Non-pigmented ciliary epithelial cell (primary cell): ENCODE measurements at places on chromosomes 13 and 19.

DNA sequence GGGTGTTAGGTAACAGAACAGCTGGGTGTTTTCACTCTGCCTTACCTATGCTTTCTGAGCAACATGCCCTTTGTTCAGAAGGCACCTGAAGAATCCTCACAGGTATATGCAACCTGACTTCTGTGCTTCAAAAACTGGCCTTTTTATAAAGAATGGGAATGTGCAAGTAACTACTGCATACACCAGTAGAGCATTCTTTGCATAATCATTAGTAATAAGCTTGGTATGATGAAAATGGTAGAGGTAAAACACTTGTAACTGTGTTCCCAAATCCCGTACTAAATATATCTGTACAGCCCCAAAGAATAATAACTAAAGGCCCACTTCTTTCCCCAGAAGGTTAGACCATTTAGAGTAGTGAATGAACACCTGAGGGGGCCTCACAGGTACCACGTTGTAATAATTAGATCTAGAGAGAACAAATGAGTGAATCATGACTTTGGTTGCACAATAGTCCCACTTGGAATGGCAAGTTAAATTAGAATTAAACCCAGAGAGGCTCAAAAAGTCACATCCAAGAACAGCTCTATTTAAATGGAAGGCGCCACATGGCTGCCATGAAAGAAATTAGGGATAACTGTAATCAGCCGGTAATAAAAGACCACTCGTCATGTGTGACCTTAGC lies 413.9 kb downstream of the KLF12 start:
- no peak for DNase-seq

GRCh38 chr13:46341112-46341711 lies 45.8 kb downstream of the RUBCNL start:
- no peak for DNase-seq

DNA sequence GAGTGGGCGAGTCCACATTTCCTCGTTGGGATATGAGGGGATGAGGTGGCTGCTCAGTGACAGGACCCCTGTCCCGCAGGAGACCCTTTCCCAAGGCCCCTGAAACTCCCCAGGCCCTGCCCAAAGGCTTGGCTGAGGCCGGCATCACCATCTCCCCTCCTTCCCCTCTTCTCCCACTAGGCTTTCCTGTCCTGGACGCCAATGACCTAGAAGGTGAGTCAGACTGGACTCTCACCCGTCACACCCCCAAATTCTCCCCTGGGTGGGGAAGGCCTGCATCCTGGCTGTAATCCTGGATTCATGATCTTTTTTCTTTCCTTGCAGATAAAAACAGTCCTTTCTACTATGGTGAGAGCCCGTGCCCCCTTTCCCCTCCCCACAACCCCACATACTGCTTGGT lies 5.3 kb downstream of the FXYD3 start:
- no peak for DNase-seq

GRCh38 chr13:75902166-75903104 lies 266.3 kb downstream of the LMO7 start:
- no peak for DNase-seq

GRCh38 chr13:111115061-111115964 lies at the start of gene ARHGEF7:
Gene ARHGEF7 (plus strand): TSS chr13:111115310. CDS start chr13:111115527, 217 bp downstream.
- DNase-seq: no peak

DNA sequence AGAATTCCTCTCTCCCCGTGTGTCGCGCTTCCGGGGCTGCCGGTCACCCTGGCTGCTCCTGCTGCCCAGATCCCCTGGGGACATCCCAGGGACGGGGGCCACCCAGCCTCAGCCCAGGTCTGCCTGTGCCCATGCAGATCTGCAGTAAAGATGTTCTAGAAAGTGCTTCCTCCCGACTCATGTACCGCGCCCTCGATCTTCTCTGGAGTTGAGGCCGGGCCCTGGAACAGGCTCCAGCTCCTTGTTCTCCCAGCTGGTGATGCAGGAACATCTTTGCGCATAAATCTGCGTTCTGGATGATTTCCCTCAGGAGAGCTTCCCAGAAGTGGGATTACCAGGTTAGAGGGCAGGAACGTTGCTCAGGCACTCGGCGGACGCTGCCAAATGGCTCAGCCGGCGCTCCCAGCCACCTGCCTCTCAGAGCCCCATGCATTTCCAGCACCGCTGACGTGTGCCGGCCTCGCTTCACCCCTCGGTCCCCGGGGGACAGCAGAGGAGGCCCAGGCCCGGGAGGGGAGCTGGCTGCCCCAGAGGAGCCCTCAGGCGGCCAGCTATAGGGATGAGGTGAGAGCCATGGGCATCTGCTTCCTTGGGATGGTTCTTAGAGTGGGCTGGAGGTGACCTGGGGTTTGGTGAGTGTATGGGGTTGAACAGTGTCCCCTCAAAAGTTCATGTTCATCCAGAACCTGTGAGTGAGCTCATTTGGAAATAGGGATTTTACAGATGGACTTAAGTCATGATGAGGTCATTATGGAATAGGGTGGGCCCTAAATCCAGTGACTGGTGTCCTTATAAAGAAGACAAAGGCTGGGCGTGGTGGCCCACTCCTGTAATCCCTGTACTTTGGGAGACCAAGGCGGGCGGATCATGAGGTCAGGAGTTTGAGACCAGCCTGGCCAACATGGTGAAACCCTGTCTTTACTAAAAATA lies 42.6 kb downstream of the CRTC1 start:
- DNase-seq: no peak

GRCh38 chr13:70218618-70219017 lies 110.4 kb upstream of the KLHL1 start:
- DNase-seq: no peak

- no peak for DNase-seq
Measured at GRCh38 chr13:41568972-41569351, 111.6 kb downstream of the RGCC start.

DNA sequence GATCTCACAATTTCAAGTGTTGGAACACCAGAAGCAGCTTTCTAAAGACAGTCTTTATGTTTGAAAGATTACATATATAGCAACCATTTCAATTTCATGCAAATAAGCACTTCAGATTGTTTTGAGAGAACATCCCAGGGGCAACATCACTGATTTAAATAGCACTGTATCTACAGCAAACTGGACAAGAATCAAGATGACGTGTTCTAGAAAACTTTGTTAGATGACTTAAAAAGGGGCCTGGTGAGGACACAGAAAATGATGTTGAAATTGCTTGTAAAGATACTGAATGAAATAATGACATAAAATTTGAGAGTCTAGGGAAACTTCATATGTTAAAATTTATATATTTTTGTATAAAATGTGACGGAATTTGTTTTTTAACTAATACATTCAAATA lies 277.1 kb downstream of the KLF12 start:
- DNase-seq: no peak

DNA sequence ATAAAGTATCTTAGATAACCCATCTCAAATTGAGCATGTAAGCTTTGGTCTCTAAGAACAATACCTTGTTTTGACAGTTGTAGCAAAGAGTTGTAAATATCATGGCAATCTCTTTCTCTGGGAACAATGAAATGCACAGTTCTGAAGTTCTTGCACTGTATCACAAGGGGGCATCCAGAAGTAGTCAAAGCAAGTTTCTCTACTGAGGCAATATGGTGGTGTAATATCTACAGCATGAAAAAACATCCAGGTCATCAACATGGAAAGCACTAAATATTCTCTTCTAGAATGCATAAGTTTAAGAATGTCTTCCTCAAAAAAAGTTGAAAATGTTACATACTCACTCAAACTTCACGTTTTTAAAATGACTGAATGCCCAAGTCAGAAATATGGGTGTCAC lies 19.6 kb downstream of the MTMR6 start:
- no peak for DNase-seq

DNA sequence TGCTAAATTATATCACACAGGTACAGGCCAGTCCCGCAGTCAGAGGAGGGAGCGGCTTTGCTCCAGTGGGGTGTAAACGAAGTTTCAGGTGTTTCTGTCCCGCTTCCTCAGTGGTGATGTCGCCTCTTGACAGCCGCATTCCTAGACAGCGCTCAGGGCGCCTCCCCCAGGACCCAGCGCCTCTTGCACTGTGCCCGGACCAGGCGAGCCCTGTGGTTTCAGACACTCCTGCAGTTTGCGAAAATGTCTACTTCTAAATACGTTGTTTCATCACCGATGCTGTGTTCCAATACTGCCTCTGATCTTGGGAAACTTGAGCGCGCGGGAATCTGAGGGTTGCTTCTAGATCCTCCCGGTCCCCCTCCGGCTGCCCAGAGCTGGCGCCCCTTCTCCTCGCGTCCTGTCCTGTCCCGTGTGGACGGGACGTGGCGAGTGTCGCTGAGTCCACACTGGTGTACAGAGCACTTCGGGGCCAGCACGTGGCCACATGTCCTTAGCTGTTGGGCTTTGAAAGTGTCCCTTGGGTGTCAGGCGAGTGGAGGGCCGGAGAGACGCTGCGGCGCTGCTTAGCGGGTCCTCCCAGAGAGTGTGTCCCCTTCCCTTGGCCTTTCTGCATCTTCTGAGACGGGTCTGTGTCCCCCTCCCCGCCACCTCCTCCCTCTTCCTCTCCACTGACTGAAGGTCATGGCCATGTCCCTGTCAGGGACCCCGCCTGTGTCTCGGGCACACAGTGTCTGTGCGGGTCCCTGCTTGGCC lies 14.6 kb upstream of the RPS15 start:
- no peak for DNase-seq

DNA sequence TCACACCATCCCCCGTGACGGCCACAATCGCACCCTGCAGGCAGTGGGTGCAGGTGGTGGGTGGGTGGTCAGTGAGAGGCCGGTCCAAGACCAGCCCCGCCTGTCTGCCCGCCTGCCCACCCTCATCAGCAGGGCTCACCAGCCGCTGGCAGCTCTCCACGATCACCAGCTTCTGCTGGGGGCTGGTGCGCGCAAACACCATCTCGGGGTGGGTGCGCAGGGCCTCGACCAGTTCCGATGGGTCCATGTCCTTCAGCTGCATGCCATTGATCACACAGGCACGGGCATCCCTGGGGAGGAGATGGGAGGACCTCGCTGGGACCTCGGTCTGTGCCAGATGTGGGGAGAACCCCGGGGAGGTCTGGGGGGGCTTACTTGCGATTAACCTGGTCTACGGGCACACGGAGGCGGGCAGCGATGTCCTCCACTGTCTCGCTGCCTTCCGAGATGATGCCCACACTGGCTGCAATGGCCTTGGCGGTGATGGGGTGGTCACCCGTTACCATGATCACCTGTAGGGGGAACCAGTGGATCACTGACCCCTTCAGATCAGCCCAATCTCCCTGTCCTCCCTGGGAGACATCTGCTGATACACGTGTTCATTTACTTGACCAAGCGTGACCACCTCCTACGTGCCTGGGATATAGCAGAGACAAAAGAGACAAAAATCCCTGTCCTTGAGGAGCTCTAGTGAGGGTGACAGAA lies 8.0 kb downstream of the ATP4A start:
- no peak for DNase-seq

- DNase-seq: peak; percentile 60
Measured at GRCh38 chr19:57613941-57614743, at the start of gene ZNF134. Gene ZNF134 (plus strand): TSS chr19:57614242. CDS start chr19:57619469, 5,227 bp downstream.

DNA sequence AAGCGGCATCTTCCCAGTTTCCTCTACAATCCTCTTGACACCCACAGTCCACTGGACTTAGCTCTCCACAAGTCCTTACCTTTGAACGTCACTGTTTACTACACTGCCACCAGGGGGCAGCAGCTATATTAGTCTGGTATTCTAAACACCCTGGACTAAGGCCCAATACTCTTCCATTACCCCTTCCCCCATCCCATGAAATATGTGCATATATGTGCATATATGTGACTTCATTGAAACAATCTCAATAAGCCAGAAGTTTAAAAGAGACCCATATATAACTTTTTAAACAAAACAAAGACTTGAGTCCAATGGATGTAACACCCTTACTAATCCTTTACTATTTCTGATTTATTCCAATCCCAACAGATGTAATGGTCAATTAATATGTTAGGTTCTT lies 15.5 kb downstream of the GGACT start:
- peak; percentile 59 for DNase-seq

DNA sequence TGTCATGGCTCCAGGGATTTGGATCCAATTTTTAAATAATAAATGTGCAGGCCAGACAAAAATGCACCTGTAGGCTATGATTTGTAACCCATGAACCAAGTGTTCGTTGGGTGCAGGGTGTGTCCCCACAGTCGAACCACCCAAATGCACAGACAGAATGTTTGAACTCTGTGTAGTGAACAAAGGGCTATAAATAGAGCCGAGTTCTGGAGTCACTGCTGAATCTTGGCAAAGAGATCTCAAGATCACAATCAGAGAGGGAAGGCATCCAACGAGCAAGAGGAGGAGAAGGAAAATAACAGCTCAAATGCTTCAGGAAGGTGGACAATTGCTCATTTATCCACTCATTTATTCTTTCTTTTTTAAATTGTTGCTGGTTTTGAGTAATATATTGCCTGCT lies 547.9 kb downstream of the FGF9 start:
- no peak for DNase-seq

DNA sequence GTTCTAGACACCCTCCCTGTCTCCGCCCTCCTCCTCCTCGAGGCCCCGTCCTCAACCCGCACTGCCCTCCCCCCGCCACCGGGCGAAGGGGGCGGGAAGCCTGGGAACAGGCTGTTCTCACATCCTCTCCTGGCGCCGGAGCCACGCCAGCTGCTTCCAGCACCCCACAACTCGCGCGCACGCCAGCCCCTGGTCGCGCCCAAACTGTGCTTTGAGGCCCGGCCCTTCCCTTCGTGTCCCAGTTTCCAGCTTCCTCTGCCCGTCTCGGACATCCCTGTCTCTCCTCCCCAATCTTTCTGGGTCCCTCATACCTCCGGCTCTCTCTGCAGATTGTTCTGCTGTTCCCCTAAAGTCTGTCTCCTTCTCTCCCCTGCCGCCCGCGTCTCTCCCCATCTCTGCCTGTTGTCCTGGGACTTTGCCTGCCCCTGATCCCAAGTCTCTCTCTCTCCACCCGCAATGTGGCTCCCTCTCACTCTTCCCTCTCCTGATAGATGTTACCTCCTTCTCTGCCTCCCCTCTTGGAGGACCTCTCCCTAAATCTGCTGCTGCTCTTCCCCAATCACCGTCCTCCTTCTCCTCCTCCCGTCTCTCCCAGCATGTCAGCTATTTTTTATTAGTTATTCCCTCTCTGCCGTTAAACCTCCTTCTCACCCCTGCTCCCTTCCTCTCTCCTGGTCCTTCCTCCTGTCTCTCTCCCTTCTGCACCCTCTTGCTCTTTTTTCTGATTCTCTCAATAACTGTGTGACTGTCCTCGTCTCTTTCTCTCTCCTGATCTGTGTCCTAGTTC lies 14.2 kb downstream of the DPF1 start:
- DNase-seq: no peak

- no peak for DNase-seq
Measured at GRCh38 chr13:33624740-33625139, 193.2 kb upstream of the RFC3 start.

DNA sequence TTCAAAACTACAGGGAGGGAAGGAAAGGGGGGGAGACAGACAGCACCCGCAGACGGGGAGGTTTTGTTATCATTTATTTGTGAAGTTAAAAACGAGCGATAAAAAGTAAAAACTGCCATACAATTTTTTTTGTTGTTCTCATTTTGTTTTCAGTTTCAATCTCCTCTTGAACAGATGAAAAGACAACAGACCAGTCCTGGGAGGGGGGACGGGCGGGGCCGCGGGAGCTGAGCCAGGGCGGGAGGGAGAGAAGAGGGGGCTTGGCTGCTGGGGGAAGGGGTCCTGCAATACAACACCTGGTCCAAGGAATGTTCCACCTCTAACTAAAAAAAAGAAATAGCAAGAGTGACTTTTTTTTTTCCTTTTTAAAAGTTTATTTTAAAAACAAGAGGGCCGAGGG lies 11.3 kb downstream of the KHSRP start:
- no peak for DNase-seq

- no peak for DNase-seq
Measured at GRCh38 chr13:99126821-99127220, 73.8 kb upstream of the UBAC2 start.
